ENCODE measurements at places on chromosomes 3 and 15. TPM values are rescaled to one million over a fixed set of nuclear protein-coding genes. Genes with fewer than 3 reads are reported as not detected.
A peak's percentile ranks its signal among the peaks of the same experiment; 100 is the strongest.

The SOX14 gene
- not detected for polyA plus RNA-seq

The CHRNA3 gene
- polyA plus RNA-seq: 0.13 TPM

The RETNLB gene
- polyA plus RNA-seq: not detected

The EHD4 gene
- 26.8 TPM for polyA plus RNA-seq

The ANKRD63 gene
- polyA plus RNA-seq: not detected

The FEZF2 gene
- polyA plus RNA-seq: not detected

- no peak for DNase-seq
Observed at GRCh38 chr15:29429584-29429983, 160.0 kb upstream of the NSMCE3 start.

The GOLGA6D gene
- 0.23 TPM for polyA plus RNA-seq

- no peak for DNase-seq
Observed at GRCh38 chr3:116318370-116318769, 126.9 kb downstream of the LSAMP start.

DNA sequence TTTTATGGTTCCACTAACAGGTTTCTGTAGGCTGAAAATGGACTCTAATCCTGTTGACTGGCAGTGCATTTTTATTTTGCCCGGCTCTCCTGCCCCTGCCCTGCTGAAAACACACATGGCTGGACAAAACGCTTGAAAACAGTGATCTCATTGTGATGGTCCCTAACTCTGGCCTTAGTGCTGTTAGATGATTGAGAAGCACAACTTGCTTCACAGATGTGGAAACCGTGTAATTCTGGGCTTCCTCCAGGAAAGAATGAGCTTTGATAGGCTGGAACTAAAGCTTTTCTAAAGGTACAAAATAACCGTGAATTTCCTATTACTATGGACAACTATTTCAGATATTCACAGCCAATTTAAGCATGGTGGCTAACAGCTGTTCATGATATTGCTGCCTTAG lies 121.4 kb downstream of the VGLL3 start:
- peak; percentile 91 for DNase-seq

GRCh38 chr3:175940881-175941280 lies 1081.7 kb downstream of the NAALADL2 start:
- DNase-seq: no peak

The TMEM108 gene
- 18.2 TPM for polyA plus RNA-seq

- DNase-seq: no peak
Observed at GRCh38 chr15:66894363-66894762, 171.0 kb upstream of the SMAD3 start.

DNA sequence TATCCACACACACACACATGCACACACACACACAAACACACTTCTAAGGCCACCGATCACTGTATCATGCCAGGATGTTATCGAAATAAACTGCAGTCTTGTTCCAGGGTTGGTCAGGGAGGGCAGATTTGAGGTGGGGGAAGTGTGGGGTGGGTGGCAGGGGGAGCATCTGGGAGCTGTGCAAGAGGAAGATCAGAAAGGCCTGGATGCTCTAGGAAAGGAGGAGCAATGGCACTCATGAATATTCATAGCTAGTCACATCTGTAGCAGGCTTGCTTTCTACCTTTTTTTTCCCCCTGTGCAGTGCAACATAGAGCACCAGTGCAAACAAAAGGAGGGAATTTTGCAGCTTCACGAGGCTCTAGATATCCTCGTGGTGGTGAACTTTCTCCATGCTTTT lies 84.9 kb downstream of the MEIS2 start:
- peak; percentile 19 for DNase-seq

- DNase-seq: no peak
Observed at GRCh38 chr3:123528130-123528529, 56.7 kb downstream of the HACD2 start.

The KAT2B gene
- 20.3 TPM for polyA plus RNA-seq

The CYP1A1 gene
- polyA plus RNA-seq: not detected

GRCh38 chr3:5339967-5340535 lies 152.5 kb downstream of the EDEM1 start:
- DNase-seq: no peak

- DNase-seq: peak; percentile 65
Observed at GRCh38 chr3:88440701-88441100, 290.9 kb downstream of the C3orf38 start.
